CD4-positive, alpha-beta T cell (primary cell): ENCODE measurements at places on chromosomes 6 and 20. TPM values are rescaled to one million over a fixed set of nuclear protein-coding genes. Genes with fewer than 3 reads are reported as not detected.

DNA sequence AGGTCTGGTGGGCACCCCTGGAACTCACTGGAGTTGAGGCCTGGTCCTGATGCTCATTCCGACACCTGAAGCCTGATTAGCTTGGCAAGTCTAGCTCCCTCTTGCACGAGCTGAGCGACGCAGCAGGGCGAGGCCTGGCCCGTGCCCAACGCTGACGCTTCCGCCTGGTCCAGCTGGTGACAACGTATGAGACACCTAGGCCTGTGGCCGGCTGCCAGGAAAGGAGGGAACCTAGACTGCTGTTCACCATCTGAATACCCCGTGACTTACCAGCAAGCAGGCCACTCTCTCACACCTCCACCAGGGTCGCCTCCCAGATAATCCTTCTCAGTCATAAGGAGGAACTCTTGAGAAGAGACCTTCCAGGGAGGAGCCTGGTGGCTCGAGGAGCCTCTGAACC lies 24.5 kb downstream of the YTHDF1 start:
- no peak for DNase-seq

DNA sequence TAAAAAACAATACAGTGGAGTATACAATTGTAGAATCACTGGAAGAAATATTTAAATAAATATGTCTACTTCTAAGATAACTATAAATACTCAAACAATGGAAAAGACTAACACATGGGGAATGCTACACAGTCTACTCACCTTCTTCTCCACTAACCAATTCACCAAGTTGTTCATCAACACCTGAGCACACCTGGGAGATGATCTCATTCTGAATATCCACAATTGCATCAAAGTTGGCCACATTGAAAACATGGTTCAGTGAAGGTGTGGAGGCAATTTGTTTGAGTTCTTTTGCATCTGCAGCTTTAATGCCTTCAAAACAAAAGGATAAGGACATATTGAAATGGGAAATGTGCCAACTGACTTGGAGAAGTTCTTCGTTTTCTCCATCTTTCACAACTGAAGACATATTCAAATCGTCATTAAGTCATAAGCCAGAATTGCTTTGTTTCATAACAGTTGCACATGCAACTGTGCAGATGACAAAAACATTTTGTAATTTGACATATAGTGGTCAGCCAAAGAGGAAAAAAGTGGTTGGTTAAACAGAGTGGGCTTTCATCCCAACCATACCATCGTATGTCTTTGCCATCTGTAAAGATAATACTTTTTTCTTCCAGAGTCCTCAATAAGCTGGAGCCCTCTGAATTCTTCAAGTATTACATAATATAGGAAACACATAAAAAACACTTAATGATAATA lies 17.5 kb downstream of the COL12A1 start:
- no peak for DNase-seq

PSMG4 gene
- 12.3 TPM for total RNA-seq

EPHA7 gene
- not detected for total RNA-seq

GRCh38 chr6:163583558-163583957 lies 169.0 kb downstream of the QKI start:
- no peak for DNase-seq

- DNase-seq: no peak
Measured at GRCh38 chr6:99912657-99913056, 81.4 kb downstream of the MCHR2 start.

CST7 gene
- total RNA-seq: 4.4 TPM

GRCh38 chr6:90559931-90560330 lies 26.9 kb downstream of the MAP3K7 start:
- no peak for DNase-seq

DNA sequence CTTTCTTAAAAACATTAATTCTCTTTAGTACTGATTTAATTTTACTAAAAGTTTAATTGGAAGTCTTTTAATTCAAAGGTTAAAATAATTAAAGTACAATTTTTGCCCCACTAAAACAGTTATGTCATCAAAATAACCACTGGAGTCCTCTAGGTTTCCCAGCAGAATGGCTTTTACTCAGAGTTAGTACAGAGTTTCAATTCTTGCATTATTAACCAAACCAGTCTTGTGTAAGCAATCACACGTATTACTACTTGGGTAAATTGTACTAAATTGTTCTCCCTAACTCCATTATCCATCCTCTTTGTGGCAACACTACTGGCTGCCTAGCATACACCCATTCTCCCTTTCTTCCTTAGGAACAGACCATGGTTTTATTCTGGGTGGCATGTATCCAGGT lies 36.9 kb downstream of the CDK19 start:
- no peak for DNase-seq

DNA sequence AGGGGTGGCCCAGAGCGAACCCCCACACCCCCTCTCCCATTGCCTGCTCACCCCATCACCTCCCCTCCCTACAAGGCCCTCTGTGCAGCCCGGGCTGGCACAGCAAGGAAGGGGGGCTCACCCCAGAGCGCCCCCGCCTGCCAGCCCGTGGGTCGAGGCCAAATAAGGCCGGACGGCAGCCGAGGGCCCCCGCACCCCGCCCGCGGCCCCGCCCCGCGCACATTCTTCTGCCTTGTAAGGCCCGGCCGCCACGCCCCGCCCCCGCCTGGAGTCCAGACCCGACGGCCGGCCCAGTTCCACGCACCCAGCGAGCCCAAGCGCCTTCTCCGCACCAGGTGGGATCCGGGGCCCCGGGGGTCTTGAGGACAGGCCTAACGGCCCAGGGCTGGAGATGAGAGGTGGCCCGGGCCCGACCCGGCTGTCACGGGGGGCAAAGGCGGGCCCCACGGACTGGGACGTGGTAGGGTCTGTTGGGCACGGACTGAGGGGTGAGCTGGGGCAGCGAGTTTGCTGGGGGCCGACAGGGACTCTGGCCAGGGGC lies at the start of gene MYL9:
Gene MYL9 (plus strand): TSS at position 293 of the 541 bp plus-strand sequence. CDS start 3,366 bp downstream, outside the sequence.
- DNase-seq: no peak

TREM1 gene
- 2.8 TPM for total RNA-seq

GRCh38 chr6:135884136-135884535 lies 32.6 kb downstream of the PDE7B start:
- no peak for DNase-seq
